Regular cardiac myocyte (primary cell): ENCODE measurements at places on chromosomes 4 and X. TPM values are rescaled to one million over a fixed set of nuclear protein-coding genes. Genes with fewer than 3 reads are reported as not detected.

RRH gene
- total RNA-seq = not detected in 2 replicates

TMSB15B gene
- 2.5 and 2.8 TPM in 2 replicates for total RNA-seq

AKAP4 gene
- total RNA-seq = not detected in 2 replicates

TCEAL3 gene
- total RNA-seq = 14.9 and 19.9 TPM in 2 replicates

CITED1 gene
- not detected in 2 replicates for total RNA-seq

SPIN2A gene
- 0.28 and 0.38 TPM in 2 replicates for total RNA-seq

KLF8 gene
- 1.9 and 2.3 TPM in 2 replicates for total RNA-seq

EFNB1 gene
- total RNA-seq = 27.6 and 40.8 TPM in 2 replicates

GLRA3 gene
- not detected in 2 replicates for total RNA-seq

ARAP2 gene
- 0.96 and 4.2 TPM in 2 replicates for total RNA-seq

GDPD2 gene
- under 0.01 TPM in 1 of 2 replicates, not detected in the other for total RNA-seq

CT45A1 gene
- total RNA-seq = not detected in 2 replicates

UGT2B11 gene
- total RNA-seq = not detected in 2 replicates

TKTL1 gene
- not detected in 2 replicates for total RNA-seq

PPP4R3C gene
- total RNA-seq = not detected in 2 replicates
